ENCODE measurements at places on chromosomes 5 and 9.
A peak's percentile ranks its signal among the peaks of the same experiment; 100 is the strongest.

- no peak for DNase-seq
Measured at GRCh38 chr5:56601641-56602071, 213.7 kb upstream of the MAP3K1 start.

- DNase-seq, result no peak
Measured at GRCh38 chr9:17764306-17764705, 185.4 kb downstream of the SH3GL2 start.

GRCh38 chr9:437066-437465, 222.4 kb downstream of the DOCK8 start:
- no peak for DNase-seq

- DNase-seq, result no peak
Measured at GRCh38 chr9:127833555-127833954, 20.9 kb downstream of the ENG start.

GRCh38 chr5:159207686-159208513, 1.5 kb downstream of the RNF145 start:
- peak; percentile 52 for DNase-seq

DNA sequence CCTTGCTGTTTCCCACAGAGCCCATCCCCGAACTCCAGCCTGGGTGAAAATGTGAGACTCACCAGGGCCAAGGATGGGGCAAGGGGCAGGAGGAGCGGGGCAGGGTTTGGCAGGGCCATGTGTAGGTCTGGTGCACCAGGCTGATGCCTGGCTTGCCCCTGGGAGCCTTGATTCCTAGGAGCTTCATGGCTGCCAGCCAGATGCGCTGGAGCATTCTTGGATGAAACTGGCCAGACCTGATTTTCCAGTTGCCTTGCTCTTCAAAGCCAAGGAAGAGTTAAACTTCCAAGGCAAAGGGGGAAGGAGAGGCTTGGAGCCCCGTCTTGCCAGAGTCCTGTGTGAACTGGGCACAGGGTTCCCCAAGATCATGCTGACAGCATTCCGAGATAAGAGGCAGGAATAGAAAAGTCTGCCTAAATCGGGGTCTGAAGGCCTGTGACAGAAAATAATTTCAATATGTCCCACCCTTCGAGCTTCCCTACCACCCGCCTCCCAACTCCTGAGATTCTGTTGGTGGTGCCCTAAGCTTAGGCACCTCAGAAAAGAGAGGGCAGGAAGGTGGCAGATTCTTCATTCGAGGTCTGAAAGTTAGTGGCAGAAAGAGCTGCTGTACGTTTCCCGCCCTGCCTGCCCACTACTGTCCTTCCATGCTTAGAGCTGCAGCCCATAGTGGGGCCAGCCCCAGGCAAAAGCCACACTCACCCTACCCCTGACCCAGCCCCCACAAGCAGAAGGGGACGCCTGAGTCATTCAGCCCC, 20.4 kb downstream of the FAT2 start:
- DNase-seq, result no peak

Data from HFF-Myc (cell line).